Hepatocyte (in vitro differentiated cells): ENCODE measurements at places on chromosomes 4 and X.

GRCh38 chr4:74444891-74445642 is at the start of gene AREG:
Gene AREG (plus strand): TSS chr4:74445136. CDS start chr4:74445346, 210 bp downstream.
- no peaks in the 10 kb centered on the region for H3K4me1 ChIP-seq
- peak; percentile 91 for DNase-seq
- no peaks in the 10 kb centered on the region for H3K27me3 ChIP-seq
- peak within 1 kb of the TSS; percentile 91 for H3K27ac ChIP-seq
- peak within 1 kb of the TSS; percentile 57 for H3K4me3 ChIP-seq

DNA sequence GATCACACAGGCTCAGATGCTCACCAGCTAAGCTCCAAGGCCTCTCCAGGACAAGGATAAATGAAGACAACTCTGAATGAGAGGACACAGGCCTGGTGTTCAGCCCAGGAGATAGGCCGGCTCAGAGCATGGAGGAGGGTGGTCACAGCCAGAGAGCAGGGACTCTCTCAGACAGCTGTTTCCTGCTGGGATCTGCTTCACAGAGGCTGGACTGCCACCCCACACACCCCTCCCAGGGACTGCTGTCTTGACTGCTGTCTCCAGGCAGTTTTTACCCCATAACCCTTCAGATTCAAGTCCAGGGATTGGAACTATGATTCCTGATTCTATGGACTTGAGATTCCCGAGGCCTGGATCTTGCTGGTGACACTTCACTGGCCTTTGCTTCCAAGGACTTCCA is 89.0 kb downstream of the SMIM20 start:
- no peak overlapping the region for H3K27ac ChIP-seq
- H3K4me1 ChIP-seq, result no peaks in the 10 kb centered on the region
- no peaks in the 10 kb centered on the region for H3K36me3 ChIP-seq
- H3K4me3 ChIP-seq, result no peak overlapping the region
- DNase-seq, result no peak
- no peaks in the 10 kb centered on the region for H3K27me3 ChIP-seq

- no peak overlapping the region for H3K4me3 ChIP-seq
- no peaks in the 10 kb centered on the region for H3K36me3 ChIP-seq
- DNase-seq, result no peak
- no peaks in the 10 kb centered on the region for H3K27me3 ChIP-seq
- no peak overlapping the region for H3K27ac ChIP-seq
Observed at GRCh38 chr4:10180927-10181744, 64.5 kb upstream of the WDR1 start.

DNA sequence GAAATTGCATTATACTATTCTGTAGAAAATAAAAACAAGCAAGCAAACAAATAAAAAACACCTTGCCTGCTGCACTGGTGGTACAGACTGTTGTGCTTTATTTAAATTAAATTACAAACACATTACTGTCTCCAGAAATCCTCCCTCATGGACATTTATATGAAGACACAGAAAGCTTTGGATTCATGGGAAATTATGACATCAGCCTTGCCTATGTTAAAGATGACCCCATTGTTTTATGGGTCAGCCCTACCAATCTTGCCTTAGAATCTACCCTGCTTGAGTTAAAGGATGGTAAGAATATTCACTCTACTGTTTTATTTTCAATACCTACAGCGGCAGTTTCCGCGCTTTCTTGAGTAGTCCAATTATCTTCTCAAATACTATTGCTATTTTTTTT is 1379.9 kb downstream of the TECRL start:
- H3K4me3 ChIP-seq, result no peak overlapping the region
- no peaks in the 10 kb centered on the region for H3K36me3 ChIP-seq
- H3K4me1 ChIP-seq, result no peaks in the 10 kb centered on the region
- no peaks in the 10 kb centered on the region for H3K27me3 ChIP-seq

- no peak overlapping the region for H3K4me3 ChIP-seq
- DNase-seq, result no peak
- H3K27me3 ChIP-seq, result no peaks in the 10 kb centered on the region
- H3K4me1 ChIP-seq, result no peaks in the 10 kb centered on the region
Observed at GRCh38 chrX:13598877-13599276, 29.5 kb downstream of the EGFL6 start.

GRCh38 chrX:69362354-69362753 is 141.8 kb upstream of the NALF2 start:
- H3K27me3 ChIP-seq, result no peaks in the 10 kb centered on the region
- H3K36me3 ChIP-seq, result no peaks in the 10 kb centered on the region
- peaks cover 10% of the 10 kb centered on the region for H3K4me1 ChIP-seq
- H3K27ac ChIP-seq, result peak overlapping the region; percentile 60

- no peaks in the 10 kb centered on the region for H3K4me1 ChIP-seq
- no peak overlapping the region for H3K27ac ChIP-seq
- H3K27me3 ChIP-seq, result no peaks in the 10 kb centered on the region
- no peak overlapping the region for H3K4me3 ChIP-seq
- no peak for DNase-seq
Observed at GRCh38 chr4:116101321-116101720, 984.1 kb downstream of the TRAM1L1 start.

GRCh38 chr4:183402771-183403170 is 41.7 kb upstream of the CDKN2AIP start:
- H3K27ac ChIP-seq, result no peak overlapping the region
- no peak overlapping the region for H3K4me3 ChIP-seq
- no peaks in the 10 kb centered on the region for H3K27me3 ChIP-seq
- H3K4me1 ChIP-seq, result peaks cover 5% of the 10 kb centered on the region
